ENCODE measurements at places on chromosomes 16 and 17.

GRCh38 chr17:79691931-79692330 lies 38.8 kb upstream of the ENPP7 start:
- DNase-seq, result no peak

DNA sequence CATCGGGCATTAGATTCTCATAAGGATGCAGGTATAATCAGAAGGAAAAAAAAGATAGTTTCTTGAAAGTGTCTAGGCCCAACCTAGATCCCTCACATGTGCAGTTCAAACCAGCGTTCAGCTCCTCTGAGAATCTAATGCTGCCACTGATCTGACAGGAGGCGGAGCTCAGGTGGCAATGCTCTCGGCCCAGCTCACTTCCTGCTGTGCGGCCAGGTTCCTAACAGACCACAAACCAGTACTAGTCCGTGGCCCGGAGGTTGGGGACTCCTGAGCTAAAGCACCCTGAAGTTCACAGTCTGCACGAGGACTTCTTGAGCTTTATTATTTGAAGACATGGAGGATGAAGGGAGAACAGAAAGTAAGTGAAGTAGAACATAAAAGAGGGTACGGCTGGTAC lies 16.8 kb downstream of the SMCR8 start:
- DNase-seq, result no peak

- no peak for DNase-seq
These were observed 624.3 kb downstream of the MAF start for GRCh38 chr16:78976212-78976611.

- no peak for DNase-seq
These were observed 428 bp downstream of the PHF12 start for GRCh38 chr17:28950752-28951427.

DNA sequence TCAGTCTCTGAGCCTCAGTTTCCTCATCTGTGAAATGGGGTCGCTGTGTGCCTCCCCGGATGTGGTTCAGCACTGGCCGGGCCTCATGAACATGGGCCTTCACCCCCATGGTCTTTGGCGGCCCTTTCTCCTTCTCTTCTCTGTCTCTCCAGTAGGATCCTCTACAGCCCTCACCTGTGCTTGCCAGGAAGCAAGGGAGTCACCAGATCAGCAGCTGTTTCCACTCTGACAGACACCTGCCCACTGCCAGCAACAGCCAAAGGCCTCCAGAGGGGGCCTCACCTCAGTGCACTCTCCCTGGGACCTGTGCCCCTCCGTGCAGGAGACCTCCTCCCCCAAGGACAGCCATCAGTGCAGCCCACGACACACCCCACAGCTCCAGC lies 89.4 kb downstream of the C16orf78 start:
- DNase-seq, result no peak

GRCh38 chr16:50172195-50172922 lies 19.3 kb downstream of the TENT4B start:
- DNase-seq, result no peak

- no peak for DNase-seq
These were observed 8.5 kb downstream of the KIF19 start for GRCh38 chr17:74334393-74335039.

DNA sequence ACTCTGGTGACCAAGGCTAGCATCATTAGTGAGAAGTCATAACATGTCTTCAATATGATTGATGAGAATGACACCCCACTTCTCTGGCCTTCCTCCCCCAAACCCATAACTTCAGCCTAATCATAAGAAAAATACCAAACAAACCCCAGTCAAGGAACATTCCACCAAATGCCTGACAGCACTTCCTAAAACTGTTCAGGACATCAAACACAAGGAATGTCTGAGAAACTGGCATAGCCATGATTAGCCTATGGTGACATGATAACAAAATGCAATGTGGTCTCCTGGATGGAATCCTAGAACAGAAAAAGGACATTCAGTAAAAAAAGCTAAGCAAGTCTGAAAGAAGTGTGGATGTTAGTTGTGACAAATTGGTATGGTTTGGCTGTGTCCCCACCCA lies 24.7 kb upstream of the TBX4 start:
- no peak for DNase-seq

- peak; percentile 15 for DNase-seq
These were observed 2.7 kb downstream of the KRT36 start for GRCh38 chr17:41486809-41487530.

DNA sequence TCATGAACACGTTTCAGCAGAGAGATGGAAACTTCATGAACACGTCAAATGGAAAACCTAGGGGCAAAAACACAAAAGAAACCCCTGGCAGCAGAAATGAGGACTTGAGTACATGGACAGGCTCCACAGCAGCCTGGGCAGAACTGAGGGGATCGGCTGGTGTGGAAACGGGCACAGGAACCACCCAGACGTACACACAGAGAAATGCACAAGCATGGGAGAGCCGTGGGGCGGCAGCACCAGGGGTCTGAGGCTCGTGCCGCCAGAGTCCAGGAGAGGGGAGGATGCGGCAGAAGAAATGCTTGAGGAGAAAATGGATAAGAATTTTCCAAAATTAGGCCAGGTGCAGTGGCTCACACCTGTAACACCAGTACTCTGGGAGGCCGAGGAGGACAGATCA lies 30.0 kb downstream of the MAP1LC3B start:
- no peak for DNase-seq

All from CD4-positive, alpha-beta T cell treated with Interferon gamma for 1 hour (primary cell).